Thyroid gland (tissue), 4 donors: ENCODE measurements at places on chromosomes 6 and 20. TPM values are rescaled to one million over a fixed set of nuclear protein-coding genes. Genes with fewer than 3 reads are reported as not detected.

DNA sequence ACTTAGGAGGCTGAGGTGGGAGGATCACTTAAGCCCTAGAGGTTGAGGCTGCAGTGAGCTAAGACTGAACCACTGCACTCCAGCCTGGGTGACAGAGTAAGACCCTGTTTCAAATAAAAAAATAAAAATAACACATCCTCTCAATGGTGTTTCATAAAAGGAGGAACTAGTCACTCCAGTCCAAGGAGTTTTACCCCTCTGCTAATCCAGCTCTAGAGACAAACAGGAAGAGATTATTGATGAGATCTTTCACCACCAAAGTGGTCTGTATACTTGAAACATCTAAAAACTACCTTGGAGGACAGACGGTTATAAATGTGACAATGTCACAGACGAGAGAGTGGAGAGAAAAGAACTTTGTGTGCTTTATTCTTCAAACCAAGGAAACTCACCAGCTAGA, 58.2 kb downstream of the PIGU start:
- H3K36me3 ChIP-seq, result no peaks in the 10 kb centered on the region
- H3K4me3 ChIP-seq, result no peak overlapping the region
- H3K27me3 ChIP-seq, result no peaks in the 10 kb centered on the region
- no peak overlapping the region for H3K27ac ChIP-seq
- no peaks in the 10 kb centered on the region for H3K4me1 ChIP-seq

GRCh38 chr20:23857962-23858595, 21.5 kb downstream of the CST5 start:
- H3K36me3 ChIP-seq, result no peaks in the 10 kb centered on the region
- no peaks in the 10 kb centered on the region for H3K4me1 ChIP-seq
- DNase-seq, result no peak

The SLC23A2 gene
- total RNA-seq, result 63.7 TPM

The RAET1E gene
- not detected for total RNA-seq

GRCh38 chr6:64713175-64713574, 993.9 kb downstream of the EYS start:
- H3K27ac ChIP-seq, result no peak overlapping the region
- no peak overlapping the region for H3K4me3 ChIP-seq
- H3K27me3 ChIP-seq, result no peaks in the 10 kb centered on the region
- H3K4me1 ChIP-seq, result no peaks in the 10 kb centered on the region
- no peak for DNase-seq

GRCh38 chr6:109009236-109009961, 85.2 kb downstream of the SESN1 start:
- H3K4me3 ChIP-seq, result peak overlapping the region; percentile 43
- H3K36me3 ChIP-seq, result no peaks in the 10 kb centered on the region
- DNase-seq, result peak; percentile 97
- H3K4me1 ChIP-seq, result peaks cover 65% of the 10 kb centered on the region
- H3K27ac ChIP-seq, result peak overlapping the region; percentile 100

GRCh38 chr20:58718121-58718563, 25.5 kb downstream of the NPEPL1 start:
- no peaks in the 10 kb centered on the region for H3K27me3 ChIP-seq
- H3K4me3 ChIP-seq, result no peak overlapping the region
- no peak overlapping the region for H3K27ac ChIP-seq
- no peaks in the 10 kb centered on the region for H3K36me3 ChIP-seq

The KHDC1 gene
- total RNA-seq, result 5.1 TPM

GRCh38 chr6:16319813-16320532, 81.6 kb downstream of the GMPR start:
- H3K27me3 ChIP-seq, result no peaks in the 10 kb centered on the region
- peaks cover 20% of the 10 kb centered on the region for H3K4me1 ChIP-seq
- peak overlapping the region; percentile 34 for H3K27ac ChIP-seq
- H3K4me3 ChIP-seq, result no peak overlapping the region
- DNase-seq, result peak; percentile 42

The FAM50B gene
- 18.5 TPM for total RNA-seq

The KCNK16 gene
- not detected for total RNA-seq

DNA sequence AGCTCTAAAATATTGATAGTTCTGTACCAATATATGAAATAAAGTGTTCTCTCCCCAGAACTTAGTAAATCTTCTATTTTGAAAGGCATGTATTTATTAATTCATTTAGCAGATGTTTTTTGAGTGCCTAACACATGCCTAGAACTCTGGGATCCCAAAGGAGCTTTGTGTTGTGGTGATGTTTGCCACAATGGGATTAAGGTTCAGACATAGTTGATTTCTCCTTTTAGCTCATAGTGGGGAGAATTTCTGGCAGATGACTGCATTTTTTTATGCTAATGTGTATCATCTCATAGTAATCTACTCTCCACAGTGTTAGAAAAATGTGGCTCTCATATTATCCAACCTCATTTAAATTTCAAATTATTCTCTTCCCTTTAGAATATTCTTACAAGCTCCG, 21.7 kb downstream of the MYB start:
- H3K4me1 ChIP-seq, result no peaks in the 10 kb centered on the region
- H3K27me3 ChIP-seq, result no peaks in the 10 kb centered on the region
- no peaks in the 10 kb centered on the region for H3K36me3 ChIP-seq
- no peak for DNase-seq

DNA sequence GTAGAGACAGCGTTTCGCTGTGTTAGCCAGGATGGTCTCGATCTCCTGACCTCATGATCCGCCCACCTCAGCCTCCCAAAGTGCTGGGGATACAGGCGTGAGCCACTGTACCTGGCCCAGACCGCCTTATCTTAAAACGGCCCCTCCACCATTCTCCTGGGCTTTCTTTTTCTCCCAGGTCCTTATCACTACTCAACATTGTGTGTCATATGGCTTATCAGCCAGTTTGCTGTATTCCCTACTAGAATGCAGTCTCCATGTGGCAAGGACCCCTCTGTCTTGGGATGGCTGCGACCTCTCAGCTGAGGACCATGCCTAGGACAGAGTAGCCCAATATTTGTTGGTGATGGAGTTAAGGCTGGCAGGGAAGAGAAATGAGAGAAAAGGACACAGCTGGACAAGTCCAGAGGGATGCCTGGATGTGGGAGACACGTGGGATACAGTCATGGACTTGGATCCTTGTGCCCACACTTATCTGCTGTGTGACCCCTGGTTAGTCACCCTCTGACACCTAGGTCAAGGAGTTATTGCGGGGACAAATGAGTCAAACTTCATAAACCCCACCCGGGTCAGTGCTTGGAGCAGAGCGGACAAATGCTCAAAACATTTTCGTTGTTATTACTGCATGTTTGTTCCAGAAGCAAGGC, 24.0 kb downstream of the ADA start:
- no peak overlapping the region for H3K4me3 ChIP-seq
- no peaks in the 10 kb centered on the region for H3K4me1 ChIP-seq
- H3K27me3 ChIP-seq, result no peaks in the 10 kb centered on the region
- H3K36me3 ChIP-seq, result peaks cover 6% of the 10 kb centered on the region
- no peak overlapping the region for H3K27ac ChIP-seq
- no peak for DNase-seq

DNA sequence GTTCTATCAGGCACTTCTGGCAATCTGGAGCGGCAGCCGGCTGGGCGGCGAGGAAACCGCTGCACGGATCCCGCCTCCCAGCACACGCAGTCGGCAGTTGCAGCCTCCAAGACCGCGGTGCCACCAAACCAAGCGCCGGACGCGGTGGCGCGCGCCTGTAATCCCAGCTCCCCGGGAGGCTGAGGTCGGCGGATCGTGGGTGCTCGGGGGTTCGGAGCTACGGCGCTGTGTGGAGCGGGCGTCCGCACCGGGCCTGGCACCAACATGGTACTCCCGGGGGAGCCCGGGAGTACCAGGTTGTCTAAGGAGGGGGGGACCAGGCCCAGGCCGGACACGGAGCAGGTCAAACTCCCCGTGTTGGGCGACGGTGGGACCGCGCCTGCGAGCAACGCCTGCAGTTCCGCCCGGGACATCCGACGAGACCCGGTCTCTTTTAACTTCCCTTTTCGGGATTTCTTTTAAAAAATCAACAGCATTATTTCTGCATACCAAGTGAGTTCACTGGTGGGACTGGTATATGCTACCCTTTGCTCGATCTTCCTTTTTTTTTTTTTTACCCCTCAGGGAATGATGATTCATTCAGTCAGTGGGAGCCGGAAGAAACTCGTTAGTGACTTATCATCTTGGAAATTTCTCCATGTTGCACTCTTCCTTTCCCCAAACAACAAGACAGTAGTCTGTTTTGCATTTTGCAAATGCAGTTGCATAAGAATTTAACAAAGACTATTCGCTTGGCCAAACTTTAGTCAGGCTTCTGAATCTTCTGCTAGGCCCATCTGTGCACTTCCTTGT, 27.6 kb downstream of the ZNF311 start:
- no peaks in the 10 kb centered on the region for H3K36me3 ChIP-seq
- peaks cover 6% of the 10 kb centered on the region for H3K4me1 ChIP-seq
- H3K4me3 ChIP-seq, result peak overlapping the region; percentile 2
- DNase-seq, result no peak
- H3K27ac ChIP-seq, result no peak overlapping the region

DNA sequence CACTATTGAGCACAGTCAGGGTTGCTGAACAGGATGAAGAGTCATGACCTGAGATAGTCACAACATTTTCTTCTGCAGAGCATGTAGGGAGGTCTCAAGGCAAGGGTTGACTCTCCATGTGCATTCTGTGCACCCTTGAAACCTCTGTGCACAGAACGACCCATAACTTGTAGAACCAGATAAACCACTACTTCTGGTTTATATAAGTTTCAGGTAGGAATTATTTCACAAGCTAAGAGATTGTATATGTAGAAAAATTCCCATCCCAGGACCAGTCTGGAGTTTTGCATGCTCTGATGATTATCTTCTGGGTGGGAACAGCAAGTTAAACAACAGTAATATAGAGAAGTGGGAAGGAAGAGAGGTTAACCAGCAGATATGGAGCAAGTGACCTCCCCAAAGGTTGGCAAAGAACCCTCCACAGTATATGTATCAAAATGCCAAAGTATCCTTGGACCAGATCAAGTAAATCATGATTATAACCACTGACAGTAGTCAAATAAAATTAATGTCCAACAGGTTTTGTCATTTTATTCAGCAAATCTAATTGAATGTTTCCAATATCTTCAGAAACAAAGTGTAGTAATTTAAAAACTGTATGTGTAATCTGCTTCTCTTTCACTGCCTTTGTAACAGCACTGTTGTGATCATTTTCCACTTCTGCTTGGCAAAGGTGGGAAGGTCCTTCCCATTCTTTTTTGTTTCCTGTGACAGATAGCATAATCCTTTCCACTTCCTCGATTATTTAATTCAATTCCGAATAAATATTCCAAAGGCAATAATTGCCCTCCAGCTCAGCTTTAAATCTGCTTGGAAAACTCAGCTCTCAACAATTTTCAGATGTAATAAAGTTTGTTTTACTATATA, 104.4 kb downstream of the SYNE1 start:
- H3K4me1 ChIP-seq, result no peaks in the 10 kb centered on the region
- H3K27me3 ChIP-seq, result no peaks in the 10 kb centered on the region
- no peak overlapping the region for H3K27ac ChIP-seq
- DNase-seq, result no peak
- no peaks in the 10 kb centered on the region for H3K36me3 ChIP-seq
- H3K4me3 ChIP-seq, result no peak overlapping the region

DNA sequence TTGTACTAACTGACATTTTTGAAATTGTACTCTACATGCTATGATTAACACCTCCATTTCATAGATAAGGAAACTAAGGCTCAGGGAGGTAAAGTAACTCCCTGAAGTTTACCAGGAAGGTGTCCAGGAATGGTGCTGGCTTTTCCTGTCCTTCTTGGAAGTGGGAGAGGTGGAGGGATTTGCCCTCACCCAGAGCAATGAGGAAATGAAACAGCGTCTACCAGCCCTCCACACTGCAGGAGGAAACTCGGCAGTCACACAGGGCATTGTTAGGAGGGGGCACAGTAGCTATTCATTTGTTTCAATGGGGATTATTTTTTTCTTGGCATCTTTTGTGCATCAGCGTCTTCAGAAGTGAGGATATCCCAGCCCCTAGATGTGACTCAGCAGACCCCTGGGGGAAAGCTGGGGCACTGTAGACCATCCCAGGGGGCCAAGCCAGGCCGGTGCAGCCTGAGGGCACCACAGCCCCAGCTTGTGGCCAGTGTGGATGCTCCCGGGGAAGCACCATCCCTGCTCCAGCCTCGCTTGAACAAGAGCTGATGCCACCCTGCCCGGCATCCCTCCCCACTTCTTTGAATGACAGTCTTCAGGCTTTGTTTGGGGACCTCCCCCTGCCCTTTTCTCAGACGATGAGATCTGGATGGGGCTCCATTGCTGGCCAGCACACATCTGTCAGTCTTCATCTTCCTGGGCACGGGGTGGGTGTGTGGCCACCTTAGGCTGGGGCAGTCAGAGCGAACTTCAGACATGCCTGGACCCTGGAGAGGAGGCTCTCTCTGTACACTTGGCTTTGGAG, 224.4 kb upstream of the PMEPA1 start:
- DNase-seq, result no peak
- H3K4me3 ChIP-seq, result no peak overlapping the region
- no peak overlapping the region for H3K27ac ChIP-seq
- H3K27me3 ChIP-seq, result no peaks in the 10 kb centered on the region
- no peaks in the 10 kb centered on the region for H3K36me3 ChIP-seq
- no peaks in the 10 kb centered on the region for H3K4me1 ChIP-seq

- no peaks in the 10 kb centered on the region for H3K27me3 ChIP-seq
- H3K4me3 ChIP-seq, result no peak overlapping the region
- peaks cover 20% of the 10 kb centered on the region for H3K4me1 ChIP-seq
- H3K27ac ChIP-seq, result no peak overlapping the region
- DNase-seq, result no peak
Measured at GRCh38 chr6:25370178-25371036, 91.2 kb downstream of the CARMIL1 start.

GRCh38 chr20:16477632-16478031, 95.6 kb downstream of the KIF16B start:
- no peak overlapping the region for H3K4me3 ChIP-seq
- no peaks in the 10 kb centered on the region for H3K36me3 ChIP-seq
- no peak overlapping the region for H3K27ac ChIP-seq
- H3K27me3 ChIP-seq, result no peaks in the 10 kb centered on the region

The FAM135A gene
- 22.6 TPM for total RNA-seq

The HLA-DOA gene
- 85.9 TPM for total RNA-seq

DNA sequence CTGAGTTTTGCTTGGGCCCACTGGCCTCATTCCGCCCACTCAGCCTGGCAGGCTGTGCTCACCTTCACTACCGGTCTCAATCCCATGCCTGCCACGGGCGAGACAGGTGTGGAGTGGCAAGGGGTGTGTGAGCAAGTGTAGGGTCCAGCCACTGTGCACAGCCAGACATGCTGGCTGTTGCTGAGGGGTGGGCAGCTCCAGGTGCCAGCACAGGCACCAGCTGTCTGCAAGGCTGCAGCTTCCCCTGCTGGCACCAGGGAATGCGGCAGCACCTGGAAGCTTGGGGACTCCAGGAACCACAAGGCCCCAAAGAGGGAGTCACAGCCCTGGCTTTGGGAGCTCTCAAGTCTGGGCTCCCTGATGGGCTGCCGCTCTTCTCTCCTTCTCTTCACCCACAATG, 372.7 kb downstream of the CBLN4 start:
- no peak overlapping the region for H3K4me3 ChIP-seq
- H3K27me3 ChIP-seq, result no peaks in the 10 kb centered on the region
- no peak for DNase-seq
